ENCODE measurements at places on chromosomes 3 and 15. TPM values are rescaled to one million over a fixed set of nuclear protein-coding genes. Genes with fewer than 3 reads are reported as not detected.

- DNase-seq: no peak
Measured at GRCh38 chr15:41895491-41895890, 1.6 kb upstream of the SPTBN5 start.

DNA sequence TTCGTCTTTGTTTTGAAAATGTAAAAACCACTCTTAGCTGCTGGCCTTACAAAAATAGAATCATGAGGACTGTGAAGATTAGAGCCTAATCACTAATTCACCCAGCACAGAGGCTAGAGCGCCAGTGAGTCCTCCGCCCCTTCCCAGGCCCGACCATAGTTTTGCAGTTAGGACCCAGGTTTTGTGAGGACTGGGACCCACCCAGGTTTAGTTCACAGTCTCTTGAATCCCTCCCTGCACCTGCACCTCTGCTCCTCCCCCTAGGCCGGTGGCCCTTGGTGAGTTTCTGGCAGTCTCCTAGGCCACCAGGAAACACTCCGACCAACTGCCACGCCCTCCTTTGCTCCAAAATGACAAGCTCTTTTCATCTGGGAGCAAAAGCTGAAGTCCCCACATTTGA is 136.0 kb upstream of the CCDC54 start:
- no peak for DNase-seq

CRABP1 gene
- not detected for total RNA-seq

SERPINI2 gene
- total RNA-seq: not detected

DNA sequence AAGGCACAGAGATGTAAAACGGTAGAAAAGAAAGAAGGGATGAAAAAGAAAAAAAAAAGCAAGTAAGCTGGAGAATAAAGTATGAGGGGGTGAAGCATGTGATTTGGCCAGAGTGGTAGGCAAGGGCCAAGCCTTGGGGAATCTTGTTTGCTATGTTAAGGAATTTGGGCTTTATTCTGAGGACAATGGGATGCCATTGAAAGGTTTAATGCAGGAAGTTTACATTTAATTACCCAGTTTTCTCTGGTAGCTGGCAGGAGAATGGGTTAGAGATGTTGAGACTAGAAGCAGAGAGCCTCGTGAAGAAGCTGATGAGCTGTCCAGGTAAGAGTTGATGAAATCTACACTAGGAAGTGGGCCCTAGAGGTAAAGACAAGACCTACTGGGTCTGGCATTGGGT is 455.9 kb downstream of the PDCD6IP start:
- DNase-seq: no peak

DNA sequence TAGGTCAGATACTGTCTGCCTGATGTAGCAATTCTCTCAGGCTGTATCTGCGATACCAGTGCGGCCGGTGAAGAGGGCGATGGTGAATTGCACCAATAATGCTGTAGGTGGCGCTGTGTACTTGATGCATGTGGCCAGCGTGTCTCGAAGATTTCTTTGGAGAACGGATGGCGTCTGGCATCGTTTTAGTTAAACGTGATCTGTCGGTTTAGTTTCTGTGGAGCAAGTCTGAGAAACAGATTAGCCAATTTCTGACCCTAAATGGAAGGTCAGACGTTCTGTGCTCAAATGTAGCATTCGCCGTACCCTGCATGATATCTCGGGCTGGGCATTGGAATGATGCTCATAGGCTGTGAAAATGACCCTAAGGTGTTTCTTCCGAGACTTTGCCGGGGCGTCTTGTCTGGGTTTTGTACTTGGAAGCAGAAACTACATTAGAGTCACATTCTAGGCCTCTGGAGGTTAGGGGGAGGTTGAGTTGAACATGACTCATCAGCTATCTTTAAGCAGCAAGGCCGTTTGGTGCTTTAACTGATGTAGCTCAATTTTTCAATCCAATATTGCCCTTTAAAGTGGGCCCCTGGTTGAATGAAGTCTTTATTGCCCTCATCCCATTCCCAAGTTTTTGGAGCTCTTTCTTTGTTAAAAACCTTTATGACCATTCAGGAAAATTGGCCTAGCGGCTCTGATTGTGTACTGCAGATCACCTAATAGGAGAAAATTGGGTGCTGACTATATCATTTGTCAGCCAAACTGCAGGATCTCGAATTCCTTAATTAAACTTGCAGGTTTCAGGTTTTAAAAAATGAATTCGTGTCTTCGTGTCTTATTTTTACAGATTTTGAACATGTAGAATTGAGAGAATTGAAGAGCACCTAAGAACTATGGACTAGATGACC is 80.0 kb downstream of the SQOR start:
- DNase-seq: no peak

BOC gene
- total RNA-seq: 11.3 TPM

GRCh38 chr3:65356331-65357248 is 668.8 kb upstream of the ADAMTS9 start:
- DNase-seq: no peak

MCF2L2 gene
- 2.6 TPM for total RNA-seq

- DNase-seq: no peak
Measured at GRCh38 chr15:80861731-80862170, 82.6 kb downstream of the CEMIP start.

GRCh38 chr3:61595826-61596225 is 34.5 kb downstream of the PTPRG start:
- DNase-seq: no peak

GRCh38 chr3:24802614-24803013 is 308.0 kb upstream of the THRB start:
- no peak for DNase-seq

FBXW12 gene
- not detected for total RNA-seq

Measured in chondrocyte (in vitro differentiated cells).